Urinary bladder (tissue), 4 donors: ENCODE measurements at places on chromosomes 12 and 14. TPM values are rescaled to one million over a fixed set of nuclear protein-coding genes. Genes with fewer than 3 reads are reported as not detected.

GRCh38 chr14:91163316-91163715, 49.4 kb downstream of the DGLUCY start:
- no peak for DNase-seq

DNA sequence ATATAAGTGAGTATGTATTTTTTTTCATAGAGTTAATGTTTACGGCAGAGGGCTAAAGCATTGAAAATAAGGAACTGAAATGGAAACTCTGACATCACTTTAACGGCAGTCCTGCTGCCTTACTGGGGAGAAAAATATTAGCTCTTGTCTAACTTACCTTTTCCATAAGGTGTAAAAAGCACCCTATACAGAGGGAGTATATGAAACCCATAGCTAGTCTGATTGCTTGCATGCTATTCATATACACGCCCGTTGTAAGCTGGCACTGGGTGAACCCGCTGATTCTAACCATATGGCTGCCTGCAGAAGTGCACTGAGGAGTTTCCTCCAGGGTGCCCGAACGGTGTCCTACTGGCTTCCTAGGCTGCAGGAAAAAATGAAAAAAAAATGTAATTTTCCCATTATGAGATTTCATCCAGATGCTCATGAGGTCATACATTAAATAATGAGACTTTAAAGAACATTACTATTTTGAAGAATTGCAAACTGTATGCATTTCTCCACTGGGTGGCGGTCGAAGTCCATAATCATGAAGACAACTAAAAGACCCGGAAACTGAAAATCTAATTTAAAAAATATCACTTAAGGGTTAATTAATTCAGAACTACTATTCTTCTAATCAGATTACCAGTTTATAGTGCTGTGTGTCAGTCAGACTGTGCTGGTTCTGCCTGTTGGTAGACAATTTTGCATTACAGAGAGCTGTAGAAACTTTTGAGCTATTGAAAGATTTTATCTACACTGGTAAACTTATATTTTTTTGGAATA, 144.7 kb downstream of the ALX1 start:
- peak; percentile 13 for DNase-seq

GRCh38 chr14:60645126-60645741, 4.0 kb downstream of the SIX1 start:
- no peak for DNase-seq

- no peak for DNase-seq
Measured at GRCh38 chr12:40202095-40203059, 22.4 kb upstream of the LRRK2 start.

DNA sequence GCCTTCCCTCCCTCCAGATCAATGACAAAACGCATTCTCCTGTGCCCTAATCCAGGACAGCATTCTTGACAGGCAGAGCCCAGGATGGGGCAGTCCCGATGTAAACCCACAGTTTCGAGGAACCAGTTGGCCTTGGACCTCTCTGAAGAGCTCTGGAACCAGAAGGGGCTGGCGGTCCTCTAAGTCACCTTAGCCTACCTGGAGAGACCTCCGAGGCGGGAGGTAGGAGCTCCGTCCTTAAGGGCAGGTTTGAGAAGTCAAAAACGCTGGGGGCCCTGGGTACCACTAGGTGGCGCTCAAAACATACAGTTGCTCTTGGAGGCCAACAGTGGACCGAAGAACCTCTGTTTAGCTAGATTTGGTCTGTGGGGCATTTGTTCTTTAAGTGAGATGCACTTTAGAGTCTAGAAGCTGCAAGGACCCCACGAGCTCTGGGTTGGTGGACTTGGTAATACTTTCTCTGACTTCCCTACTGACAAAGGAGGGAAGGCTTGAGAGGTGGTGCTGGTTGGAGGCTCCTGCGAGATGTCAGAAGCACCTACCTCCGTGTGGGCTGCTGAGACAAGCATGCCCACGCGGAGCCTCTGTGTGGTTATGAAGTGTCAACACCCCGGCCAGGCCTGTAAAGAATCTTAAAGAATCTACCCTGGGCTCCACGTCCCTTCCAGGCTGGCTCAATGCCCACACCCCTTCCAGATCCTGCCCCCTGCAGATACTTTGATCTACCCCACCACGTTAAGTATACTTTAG, 74.8 kb upstream of the CHST11 start:
- peak; percentile 48 for DNase-seq

DNA sequence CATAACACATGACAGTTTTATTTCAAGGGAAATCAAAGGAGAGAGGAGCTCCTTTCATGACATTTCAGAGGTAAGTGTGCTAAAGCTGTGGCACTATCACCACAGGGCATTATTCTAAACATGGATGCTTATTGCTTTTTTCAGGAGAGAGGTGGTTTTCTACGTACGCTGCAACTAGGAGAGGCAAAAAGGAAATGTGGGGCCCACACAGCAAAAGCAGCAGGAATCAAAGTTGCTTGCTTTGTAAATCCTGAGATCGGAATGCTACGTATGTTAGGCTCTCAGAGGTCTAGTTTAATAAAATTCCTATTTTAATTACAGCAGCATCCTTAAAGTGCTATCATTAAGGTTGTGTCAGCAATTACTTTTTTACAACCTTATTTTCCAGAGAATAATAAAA, 55.0 kb upstream of the GRIP1 start:
- no peak for DNase-seq

The OAS2 gene
- 14.0 TPM for total RNA-seq

The RD3L gene
- not detected for total RNA-seq

GRCh38 chr12:49982246-49983087, 9.7 kb downstream of the AQP6 start:
- DNase-seq = no peak

DNA sequence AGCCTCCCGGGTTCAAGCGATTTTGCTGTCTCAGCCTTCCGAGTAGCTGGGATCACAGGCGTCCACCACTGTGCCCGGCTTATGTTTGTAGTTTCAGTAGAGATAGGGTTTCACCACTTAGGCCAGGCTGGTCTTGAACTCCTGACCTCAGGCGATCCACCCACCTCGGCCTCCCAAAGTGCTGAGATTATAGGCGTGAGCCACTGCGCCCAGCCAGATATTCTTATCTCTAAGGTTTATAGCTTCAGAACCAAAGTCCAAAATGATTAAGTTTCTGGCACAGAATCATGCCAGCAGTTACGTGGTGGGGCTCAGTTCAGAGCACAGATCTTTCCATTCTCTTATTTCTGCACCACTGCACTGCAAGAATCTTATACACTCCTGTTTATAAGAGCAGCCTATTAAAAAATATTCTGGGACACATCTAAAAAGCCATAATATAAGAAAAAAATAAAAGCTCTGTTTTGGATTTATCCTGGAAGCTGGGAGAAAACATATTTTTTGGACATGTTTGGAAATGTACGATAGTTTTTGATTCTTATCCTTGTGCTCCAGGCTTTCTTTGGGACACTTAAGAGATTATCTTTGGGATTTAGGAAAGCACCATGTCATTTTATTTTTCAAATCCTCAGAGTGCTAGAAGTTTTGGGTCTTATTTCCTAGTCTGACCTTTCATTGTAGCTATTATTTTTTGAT, 129.6 kb downstream of the LMNTD1 start:
- DNase-seq = no peak

GRCh38 chr12:31362759-31363415, 36.9 kb upstream of the SINHCAF start:
- DNase-seq = no peak

- no peak for DNase-seq
Measured at GRCh38 chr14:56810147-56810719, at the start of gene OTX2. OTX2 (minus strand) TSS chr14:56810479; CDS start chr14:56805456, 5,023 bp downstream.

DNA sequence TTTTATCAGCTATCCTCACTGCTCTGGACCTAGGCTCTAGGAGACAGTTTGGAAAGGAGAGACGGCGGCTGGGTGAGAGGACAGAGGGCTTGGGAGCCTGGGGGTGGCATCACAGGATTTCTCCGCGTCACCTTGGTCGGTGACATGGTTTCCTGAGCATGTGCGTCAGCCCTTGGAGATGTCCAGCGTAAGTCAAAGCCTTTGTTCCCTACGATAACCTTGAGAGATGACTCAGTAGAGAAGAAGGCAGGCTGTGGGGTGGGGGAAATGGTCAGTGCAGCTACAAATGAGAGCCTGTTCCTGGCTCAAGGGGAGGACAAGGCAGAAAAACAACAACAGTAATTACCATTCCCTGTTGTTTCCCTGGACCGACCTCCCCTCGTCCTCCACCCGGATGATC, 90.2 kb upstream of the TBX3 start:
- DNase-seq = no peak

- DNase-seq = no peak
Measured at GRCh38 chr14:64788706-64789105, 84.5 kb downstream of the PLEKHG3 start.

DNA sequence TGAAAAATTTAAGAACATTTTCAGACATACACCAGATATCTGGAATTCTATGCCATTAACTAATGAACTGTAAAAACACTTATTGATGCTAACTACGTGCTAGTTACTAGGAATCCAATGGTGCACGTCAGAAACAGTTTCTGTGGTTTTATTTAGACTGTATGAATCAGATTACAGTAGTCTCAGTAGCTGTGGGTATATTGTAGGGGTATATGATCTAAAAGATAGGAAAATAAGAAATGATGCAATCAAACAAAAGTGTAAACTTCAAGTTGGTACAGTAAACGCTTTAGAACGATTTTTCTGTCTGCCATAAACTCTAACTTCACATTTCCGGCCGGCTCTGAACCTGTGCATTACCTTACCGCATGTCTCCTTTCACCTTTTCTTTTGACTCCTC, 2.3 kb downstream of the ABCC9 start:
- DNase-seq = no peak

The DEGS2 gene
- total RNA-seq = 6.5 TPM

- DNase-seq = no peak
Measured at GRCh38 chr12:55974308-55974730, 441 bp downstream of the RAB5B start.

DNA sequence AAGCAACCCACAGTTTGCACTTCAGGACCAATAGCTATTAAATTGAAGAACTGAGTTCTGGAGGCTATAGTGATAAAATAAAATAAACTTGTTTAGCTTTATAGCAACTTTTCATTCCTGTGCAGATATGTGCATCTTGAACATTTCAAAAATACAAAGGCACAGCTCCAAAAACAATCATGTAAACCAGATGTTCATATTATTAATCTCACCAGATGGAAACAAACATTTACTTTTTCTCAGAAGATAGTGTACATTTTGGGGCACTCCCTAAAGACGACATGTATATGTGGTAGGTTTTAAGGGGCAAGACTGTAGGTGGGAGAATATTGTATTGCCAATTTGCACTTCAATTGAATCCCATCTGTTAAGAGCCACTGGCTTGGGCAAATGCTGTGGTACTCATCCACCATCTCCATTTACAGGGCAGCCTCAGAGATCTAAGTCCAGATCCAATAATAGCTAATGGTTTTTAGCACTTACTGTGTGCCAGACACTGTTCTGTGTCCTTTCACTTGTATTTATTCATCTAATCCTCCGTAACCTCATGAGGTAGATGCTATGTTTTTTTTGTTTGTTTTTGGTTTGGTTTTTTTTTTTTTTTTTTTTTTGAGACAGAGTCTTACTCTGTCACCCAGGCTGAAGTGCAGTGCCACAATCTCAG, 49.1 kb downstream of the PTGER2 start:
- DNase-seq = peak; percentile 35

The MUCL1 gene
- total RNA-seq = not detected

- DNase-seq = no peak
Measured at GRCh38 chr12:2198005-2198501, 145.3 kb downstream of the CACNA1C start.

DNA sequence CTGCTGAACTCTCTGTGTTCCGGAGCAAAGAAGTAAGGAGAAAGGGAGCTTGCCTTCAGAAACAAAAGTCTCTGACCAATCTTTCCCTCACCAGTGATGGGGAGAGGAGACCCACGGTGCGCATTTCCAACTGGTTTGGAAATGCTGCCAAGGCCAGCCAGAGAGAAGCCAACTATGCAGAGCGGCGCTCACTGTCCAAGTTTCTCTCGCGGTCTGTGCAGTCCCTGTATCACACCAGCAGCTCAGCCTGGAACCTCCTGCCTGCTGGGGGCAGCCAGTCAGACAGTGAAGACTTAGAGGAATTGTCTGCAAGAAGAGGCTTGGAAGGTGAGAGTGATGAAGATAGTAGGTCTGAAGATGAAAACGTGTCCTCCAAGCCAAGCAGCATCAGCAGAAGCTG, 206.2 kb downstream of the NAV3 start:
- no peak for DNase-seq

- no peak for DNase-seq
Measured at GRCh38 chr12:22687361-22688076, 62.5 kb downstream of the ETNK1 start.

The NFE2 gene
- 0.63 TPM for total RNA-seq

DNA sequence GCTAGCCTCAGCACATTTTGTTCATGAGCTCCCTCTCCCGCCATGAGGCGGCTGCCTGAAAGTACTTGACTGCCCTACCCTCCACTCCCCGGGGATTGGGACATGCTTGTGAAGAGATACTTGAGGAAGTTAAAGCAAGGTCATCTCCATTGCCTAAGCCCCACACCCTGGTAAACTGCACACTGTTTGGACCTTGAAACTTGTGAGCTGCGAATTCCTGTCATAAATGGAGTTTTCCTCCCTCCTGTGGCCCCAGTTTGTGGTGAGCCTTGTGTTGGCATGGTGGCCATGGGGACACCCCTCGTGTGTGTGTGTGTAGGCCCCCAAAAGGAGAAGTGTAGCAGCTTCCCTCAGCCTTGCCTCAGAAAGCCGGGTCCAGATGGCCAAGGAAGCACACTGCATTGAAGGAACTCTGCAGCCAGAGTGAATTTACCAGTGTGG, 395.5 kb downstream of the ZFP36L1 start:
- no peak for DNase-seq

DNA sequence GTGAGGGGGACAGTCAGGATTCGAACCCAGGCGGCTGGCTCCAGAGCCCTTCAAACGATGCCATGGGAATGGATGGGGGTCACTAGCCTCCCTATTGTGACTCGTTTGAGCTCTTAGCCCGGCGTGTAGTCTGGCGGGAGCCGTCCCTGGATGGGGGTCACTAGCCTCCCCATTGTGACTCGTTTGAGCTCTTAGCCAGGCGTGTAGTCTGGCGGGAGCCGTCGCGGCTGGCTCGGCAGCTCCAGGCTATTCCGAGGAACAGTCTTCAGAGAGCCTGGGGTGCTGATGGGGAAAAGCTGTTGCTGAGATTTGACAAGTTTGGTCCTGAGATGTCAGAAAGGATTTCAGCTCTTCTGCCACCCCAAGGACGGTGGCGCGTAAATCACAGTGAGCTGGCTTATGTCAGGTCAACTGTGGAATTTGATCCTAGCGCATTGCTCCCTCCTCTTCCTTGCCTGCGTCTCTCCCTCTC, 58.3 kb downstream of the CALM1 start:
- DNase-seq = no peak

The MED6 gene
- 69.3 TPM for total RNA-seq

GRCh38 chr14:40280652-40281051, 848.4 kb upstream of the FBXO33 start:
- DNase-seq = no peak

DNA sequence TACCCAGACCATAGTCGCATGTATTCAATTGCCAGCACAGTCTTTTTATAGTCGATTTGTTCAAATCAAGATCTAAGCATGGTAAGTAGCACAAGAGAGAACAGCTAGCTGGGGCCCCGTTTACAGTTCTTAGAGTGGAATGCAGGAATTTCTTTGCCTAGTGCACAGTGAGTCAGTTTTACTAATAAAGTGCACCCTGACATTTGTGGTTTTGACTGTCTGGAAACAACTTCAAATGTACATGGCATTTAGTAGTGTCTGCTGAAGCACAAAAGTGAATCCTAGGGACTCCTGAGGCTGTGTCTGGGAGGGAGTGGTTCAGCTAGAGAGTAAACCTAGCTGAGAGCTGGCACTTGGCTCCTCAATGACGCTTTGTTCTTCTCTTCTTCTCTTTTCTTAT, 64.9 kb downstream of the TMX1 start:
- no peak for DNase-seq
